ENCODE measurements at places on chromosomes 13 and 19.

DNA sequence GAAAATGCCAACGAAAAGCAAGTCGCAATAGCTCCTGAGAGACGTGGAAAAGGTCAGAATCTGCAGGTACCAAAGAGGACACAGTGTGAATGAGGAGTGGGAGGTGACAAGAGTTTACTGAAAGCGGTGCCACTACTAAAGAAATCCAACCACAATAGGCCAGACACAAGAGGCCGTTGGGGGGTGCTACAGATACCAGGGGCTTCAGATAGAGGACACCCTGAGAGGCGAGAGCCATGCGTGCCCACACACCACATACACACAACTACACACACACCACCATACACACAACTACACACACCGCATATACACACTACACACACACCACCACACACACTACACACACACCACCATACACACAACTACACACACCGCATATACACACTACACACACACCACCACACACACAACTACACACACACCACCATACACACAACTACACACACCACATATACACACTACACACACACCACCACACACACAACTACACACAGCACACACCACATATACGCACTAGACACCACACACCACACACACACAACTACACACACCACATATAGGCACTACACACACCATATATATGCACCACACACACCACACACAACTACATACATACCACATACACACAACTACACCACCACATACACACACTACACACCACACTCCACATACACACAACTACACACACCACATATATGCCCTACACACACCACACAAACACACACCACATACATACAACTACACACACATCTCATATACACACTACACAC is 28.5 kb downstream of the CRYL1 start:
- no peak for DNase-seq

DNA sequence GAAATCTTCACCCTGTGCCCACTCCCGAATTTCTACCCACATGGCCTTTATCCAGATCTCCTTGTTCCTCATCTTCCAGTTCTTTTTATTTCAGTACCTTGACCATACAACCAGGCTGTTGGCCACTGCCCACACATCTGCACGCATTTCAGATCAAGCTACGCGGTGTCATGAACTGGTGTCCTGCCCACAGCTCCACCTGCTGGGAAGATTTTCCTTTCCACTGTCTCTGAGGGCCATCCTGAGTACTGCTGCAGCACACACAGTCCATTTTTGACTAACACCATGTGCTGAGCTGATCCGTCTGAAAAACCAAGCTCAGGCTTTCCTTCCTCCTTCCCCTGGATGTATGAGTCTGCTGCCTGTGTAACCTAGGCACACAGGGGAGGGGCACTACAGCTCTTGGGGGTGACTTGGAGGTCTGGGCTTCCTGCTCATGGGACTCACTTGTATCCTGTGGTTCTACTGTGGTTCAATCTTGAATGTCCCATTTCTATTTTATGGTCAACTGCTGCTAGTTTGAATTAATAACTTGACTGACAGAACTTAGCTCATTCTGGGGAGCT is 71.9 kb downstream of the WASF3 start:
- DNase-seq = no peak

- peak; percentile 88 for DNase-seq
Observed at GRCh38 chr19:46661735-46662592, 982 bp upstream of the DACT3 start.

- no peak for DNase-seq
Observed at GRCh38 chr19:45154064-45154827, 6.5 kb downstream of the NKPD1 start.

GRCh38 chr13:67061750-67062149 is 168.4 kb downstream of the PCDH9 start:
- DNase-seq = no peak

- DNase-seq = no peak
Observed at GRCh38 chr13:64551755-64552154, 2678.4 kb downstream of the PCDH9 start.

DNA sequence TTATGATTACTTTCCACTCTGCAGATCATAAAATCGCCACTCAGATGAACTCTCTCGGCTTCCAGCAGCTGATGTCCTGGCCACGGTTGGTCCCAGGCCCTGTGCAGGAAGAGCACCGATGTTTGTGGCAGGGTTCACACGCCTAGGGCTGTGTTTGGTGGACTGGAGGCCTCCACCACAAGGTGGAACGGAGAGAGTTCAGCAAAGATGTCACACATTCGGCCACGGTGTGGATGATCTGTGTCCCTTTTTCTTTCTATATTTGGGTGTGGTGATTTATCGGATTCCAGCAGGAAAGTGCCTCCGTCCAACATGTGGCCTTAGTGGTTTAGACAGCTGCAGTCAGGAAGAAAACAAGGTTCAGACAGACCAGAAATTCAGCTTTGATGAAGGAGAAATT is 521 bp upstream of the SHISA2 start:
- no peak for DNase-seq

- no peak for DNase-seq
Observed at GRCh38 chr19:52786078-52786463, 520 bp downstream of the ZNF600 start.

DNA sequence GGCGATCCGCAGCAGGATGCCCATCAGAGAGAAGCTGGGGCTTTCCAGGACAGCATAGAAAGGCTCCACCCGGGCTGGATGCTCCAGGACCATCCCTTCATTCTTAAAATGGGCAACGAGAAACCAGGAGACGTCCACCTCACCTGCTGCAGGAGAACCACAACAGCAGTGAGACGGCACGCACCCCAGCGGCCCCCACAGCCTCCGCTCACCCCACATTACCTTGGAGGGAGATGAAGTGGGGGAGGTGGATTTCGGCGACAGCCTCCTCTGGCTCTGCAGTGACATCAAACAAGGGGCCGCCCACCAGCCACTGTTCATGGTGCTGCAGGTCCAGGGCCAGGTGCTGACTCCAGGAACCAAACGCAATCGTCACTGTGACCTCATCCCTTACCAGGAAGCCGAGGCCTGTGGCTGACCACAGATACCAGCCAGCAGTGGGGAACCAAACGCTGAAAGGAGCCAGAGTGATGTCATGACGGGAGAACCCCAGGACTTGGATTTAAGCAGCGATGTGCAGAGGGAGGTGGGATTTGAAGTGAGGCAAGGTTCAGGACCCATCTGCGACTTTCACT is 25.1 kb downstream of the CARD8 start:
- DNase-seq = no peak

GRCh38 chr13:76225815-76226489 is 589.8 kb downstream of the LMO7 start:
- no peak for DNase-seq

DNA sequence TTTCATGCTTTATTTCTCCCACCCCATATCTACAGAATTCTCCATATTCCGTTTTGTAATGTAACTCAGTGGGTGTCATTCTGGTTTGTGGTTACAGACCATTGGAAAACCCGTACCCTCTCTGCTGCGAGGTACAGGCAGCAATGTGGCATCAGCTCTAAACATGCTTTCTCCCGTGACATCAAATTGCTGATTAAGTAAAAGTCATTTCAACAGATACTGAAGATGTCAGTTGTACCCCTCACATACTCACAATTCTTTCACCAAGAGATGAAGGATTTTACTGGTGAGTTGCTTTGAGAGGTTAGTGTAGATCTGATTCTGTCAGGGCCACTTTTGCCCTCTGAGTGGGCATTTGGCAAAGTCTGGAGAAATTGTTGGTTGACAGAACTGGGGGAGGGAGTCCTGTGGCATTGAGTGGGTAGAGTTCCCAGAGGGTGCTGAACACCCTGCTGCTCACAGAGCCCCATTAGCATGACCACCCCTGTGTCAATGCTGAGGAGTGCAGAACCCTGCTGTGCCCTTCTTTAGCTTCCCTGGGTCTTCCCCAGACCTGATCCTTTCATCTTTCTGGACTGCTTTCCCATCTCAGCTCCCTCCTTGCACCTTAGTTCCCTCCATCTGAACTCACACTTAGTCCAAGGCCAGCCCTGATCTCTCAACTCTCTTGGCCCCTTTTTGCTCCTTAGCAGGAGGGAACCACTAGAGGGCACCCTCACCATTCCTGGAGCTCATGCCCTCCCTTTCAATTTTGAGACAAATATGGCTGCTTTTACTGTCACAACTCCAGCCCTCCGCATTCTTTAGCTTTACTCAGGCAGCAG is 39.9 kb upstream of the CEACAM8 start:
- DNase-seq = no peak

DNA sequence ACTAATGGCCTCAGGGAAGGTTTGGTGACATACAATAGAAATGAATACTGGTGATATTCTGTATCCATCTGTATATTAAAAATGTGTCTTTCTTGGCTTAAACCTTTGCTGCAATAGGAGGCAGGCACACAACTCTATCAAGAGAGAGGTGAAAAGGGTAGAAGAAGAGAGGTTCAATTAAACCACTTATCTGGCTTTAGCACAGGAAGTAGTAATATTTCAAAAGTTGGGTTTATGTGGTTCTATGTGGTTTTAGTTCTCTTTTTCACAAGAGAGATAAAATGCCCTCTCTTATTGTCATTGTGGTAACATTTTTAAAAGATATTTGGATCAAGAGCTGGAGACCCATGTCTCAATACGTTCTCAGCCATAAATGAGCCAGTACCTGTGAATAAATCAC is 146.2 kb upstream of the FNDC3A start:
- no peak for DNase-seq

GRCh38 chr13:47813718-47814117 is 187.4 kb downstream of the SUCLA2 start:
- DNase-seq = no peak

GRCh38 chr19:47806435-47806834 is 2.1 kb upstream of the TPRX1 start:
- DNase-seq = no peak

DNA sequence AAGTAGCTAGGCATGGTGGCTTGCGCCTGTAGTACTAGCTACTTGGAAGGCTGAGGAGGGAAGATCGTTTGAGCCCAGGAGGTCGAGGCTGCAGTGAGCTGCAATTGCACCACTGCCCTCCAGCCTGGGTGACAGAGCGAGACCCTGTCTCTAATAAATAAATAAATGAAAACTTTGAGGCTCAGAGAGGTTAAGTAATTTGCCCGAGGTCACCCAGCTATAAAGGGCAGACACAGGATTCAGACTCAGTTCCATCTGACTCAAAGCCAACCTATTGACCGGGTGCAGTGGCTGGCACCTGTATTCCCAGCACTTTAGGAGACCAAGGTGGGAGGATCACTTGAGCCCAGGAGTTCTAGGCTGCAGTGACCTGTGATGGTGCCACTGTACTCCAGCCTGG is 7.4 kb upstream of the OLFM2 start:
- DNase-seq = no peak

- no peak for DNase-seq
Observed at GRCh38 chr13:33678906-33679657, 138.9 kb upstream of the RFC3 start.

Measured in NCI-H1694 treated with DMSO at 0.1 percent for 48 hours (cell line).